Small intestine (tissue), 16 donors: ENCODE measurements at places on chromosomes 5 and 9. TPM values are rescaled to one million over a fixed set of nuclear protein-coding genes. Genes with fewer than 3 reads are reported as not detected.
A peak's percentile ranks its signal among the peaks of the same experiment; 100 is the strongest.

The CCDC180 gene
- 7.7 TPM for polyA plus RNA-seq

The GPR21 gene
- 0.15 TPM for polyA plus RNA-seq

The NEURL1B gene
- polyA plus RNA-seq = 21.0 TPM

The AQP3 gene
- polyA plus RNA-seq = 36.6 TPM

GRCh38 chr9:22165144-22165543, 156.0 kb upstream of the CDKN2B start:
- H3K27me3 ChIP-seq = no peaks in the 10 kb centered on the region
- no peak overlapping the region for H3K27ac ChIP-seq
- H3K4me1 ChIP-seq = no peaks in the 10 kb centered on the region
- no peaks in the 10 kb centered on the region for H3K36me3 ChIP-seq

GRCh38 chr9:110526426-110526825, 53.1 kb downstream of the SVEP1 start:
- no peak for DNase-seq
- no peak overlapping the region for H3K4me3 ChIP-seq
- no peaks in the 10 kb centered on the region for H3K36me3 ChIP-seq
- H3K27me3 ChIP-seq = no peaks in the 10 kb centered on the region

DNA sequence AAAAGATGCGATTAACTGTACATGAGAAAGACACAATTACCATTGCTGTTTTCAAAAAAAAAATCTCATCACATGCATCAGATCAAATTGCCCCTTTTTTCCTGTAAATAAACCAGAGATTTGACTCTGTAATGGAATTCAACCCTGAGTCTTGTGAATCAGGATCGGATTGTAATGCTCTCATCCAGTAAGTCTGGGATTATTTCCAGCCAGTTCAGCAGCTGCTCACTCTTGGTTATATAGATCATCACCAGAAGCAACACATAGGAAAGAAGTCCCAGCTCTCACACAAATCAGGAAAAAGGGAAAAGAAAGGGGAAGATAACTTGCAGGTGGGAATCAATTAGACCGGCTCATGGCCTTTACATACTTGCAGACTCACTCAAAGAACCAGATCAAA, 97.8 kb upstream of the SPOCK1 start:
- no peaks in the 10 kb centered on the region for H3K27me3 ChIP-seq
- no peaks in the 10 kb centered on the region for H3K4me1 ChIP-seq
- DNase-seq = no peak
- no peak overlapping the region for H3K4me3 ChIP-seq
- H3K36me3 ChIP-seq = no peaks in the 10 kb centered on the region
- H3K27ac ChIP-seq = no peak overlapping the region

DNA sequence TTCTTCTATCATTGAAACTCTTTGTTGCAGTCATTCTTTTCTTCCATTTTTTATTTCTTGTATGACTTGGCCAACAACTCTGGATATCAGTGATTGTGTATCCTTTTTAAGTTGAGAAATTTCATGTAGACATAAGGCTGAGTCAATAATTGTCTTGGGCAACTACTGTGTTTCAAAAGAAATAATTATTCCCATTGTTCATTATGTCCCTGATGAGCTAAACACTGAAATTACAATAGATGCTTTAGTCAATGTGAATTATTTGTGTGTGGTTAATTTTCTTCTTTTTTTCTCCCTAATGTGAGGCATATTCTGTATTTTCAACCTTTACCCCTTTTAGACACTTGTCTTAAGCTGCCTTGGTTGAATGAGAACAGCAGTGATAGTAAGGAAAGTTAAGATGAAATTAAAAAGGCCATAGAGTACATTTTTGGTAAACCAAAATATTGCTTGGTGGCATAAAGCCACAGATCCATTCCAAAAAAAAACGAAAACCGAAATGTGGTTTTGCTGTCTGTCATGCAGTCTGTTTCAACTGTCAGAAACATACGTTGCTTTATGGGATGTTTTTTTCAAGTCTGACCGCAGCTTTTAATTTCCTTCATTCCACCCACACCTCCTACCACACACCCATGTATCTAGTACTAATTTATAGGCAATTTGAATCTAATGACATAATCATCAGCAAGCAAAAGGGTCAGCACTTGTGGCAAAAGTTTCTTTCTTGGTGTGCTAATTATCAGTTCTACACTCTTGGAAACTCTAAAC, 21.1 kb downstream of the TLE4 start:
- H3K4me1 ChIP-seq = no peaks in the 10 kb centered on the region
- no peak overlapping the region for H3K4me3 ChIP-seq
- H3K27ac ChIP-seq = no peak overlapping the region
- H3K27me3 ChIP-seq = no peaks in the 10 kb centered on the region
- H3K36me3 ChIP-seq = peaks cover 2% of the 10 kb centered on the region

DNA sequence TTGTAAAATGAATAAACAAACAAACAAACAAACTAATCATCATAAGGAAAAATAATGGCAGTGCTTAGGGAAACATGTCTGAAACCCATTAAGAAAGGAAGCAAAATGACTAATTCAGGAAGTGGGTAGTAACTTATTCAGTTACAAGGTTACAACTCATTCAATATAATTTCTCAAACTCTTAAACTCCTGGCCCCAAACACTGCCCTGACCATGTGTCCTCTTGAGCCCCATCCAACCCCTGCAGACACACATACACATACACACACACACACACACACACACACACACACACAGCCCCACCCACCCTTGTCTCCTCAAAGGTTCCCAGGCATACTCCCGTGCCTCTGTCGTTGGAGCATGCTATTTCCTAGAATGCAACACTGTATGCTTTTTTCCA, 193.9 kb downstream of the SEC61B start:
- no peak for DNase-seq
- H3K4me3 ChIP-seq = no peak overlapping the region
- H3K27me3 ChIP-seq = no peaks in the 10 kb centered on the region
- H3K36me3 ChIP-seq = no peaks in the 10 kb centered on the region

DNA sequence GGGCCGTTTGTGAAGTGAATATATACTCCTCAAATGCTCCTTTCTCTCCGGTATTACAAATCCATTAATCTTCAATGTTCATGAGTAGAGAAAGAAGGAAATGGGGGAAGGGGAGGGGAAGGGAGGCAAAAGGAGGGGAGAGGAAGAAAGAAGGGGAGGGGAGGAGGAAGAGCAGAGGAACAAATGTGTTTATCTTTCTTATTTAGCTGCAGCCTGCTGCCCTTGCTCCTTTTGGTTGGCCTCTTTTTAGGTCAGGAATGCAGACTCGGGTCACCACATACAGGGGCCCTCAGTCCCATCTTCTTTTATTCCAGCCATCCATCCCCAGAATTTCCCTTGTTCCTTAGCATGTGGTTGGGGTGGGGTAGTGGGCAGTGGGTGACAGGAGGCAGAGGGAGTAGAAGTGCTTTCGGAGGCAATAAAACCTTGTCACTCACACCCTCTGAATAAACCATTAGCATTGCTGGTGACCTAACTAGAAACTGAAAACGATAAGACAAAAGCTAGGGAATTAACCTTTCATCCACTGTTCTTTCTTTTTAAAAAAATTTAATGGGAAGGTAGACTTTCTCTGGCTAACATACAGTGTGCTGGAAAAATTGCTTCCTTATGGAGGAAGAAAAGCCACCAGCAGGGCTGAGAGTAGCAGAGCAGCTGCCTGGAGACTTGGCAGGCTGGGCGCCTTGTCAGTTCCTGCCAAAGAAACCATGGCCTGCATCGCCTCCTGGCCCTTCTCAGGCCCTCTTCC, 16.8 kb upstream of the PRLR start:
- DNase-seq = peak; percentile 66
- no peaks in the 10 kb centered on the region for H3K27me3 ChIP-seq
- no peaks in the 10 kb centered on the region for H3K36me3 ChIP-seq
- no peak overlapping the region for H3K4me3 ChIP-seq

DNA sequence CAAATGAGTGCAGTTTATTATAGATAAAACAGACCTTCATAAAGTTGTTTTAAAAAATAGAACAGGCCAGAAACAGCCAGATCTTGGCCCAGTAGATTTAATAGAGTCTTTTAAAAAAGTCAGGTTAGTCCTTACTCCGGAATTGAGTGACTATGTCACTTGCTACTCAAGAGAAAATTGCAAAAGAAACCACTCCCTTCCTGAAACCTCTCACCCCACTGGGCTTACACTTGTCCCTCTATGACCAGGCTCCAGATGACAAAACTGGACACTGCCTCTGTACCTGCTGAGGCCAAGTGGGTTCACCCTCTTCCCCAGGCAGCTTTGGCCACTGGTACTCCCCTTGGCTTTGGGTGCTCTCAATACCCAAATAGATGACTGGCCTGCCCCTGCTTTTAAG, 357.2 kb upstream of the TRPC7 start:
- no peaks in the 10 kb centered on the region for H3K4me1 ChIP-seq
- no peak overlapping the region for H3K4me3 ChIP-seq
- H3K27me3 ChIP-seq = no peaks in the 10 kb centered on the region
- no peak overlapping the region for H3K27ac ChIP-seq

DNA sequence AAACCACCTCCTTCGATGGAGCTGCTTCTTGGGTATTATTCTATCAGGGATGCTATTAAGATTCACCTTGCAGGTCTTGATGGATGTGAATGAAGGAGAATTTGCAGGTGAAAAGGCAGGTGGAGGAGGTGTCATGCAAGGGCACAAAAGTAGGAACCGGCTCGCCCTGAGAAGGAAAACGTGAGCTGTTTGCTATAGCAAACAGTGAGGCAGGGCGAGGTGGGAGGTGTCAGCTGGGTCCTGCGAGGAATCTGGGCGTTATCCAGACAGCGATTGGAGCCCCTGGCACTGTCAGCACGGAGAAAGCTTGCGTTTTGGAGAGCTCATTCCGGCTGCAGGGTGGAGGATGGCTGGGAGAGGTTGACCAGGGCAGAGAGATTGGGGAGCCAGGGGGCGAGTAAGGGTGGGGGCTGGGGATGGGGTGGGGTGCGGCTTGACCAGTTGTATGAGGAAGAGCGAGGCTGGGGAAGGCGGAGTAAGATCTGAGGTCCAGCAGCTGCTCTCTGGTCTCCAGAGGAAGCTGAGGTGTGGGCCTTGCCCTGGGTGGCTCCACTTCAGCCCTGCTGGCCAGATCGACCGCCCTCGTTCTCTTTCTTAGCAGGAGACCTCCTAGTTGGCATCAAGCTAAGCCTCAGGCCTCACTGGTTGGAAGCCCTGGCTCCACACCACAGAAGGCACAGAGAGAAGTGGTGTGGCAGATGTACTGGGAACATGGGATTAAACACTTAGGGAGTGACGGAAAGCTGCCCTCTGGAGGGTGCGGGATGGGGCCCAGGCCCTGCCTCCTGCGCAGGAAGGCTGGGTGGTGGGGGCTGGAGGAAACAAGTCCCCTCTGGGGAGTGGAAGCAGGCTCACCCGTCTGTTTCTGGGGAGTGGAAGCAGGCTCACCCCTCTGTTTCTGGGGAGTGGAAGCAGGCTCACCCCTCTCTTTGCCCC, 54.7 kb upstream of the NEURL1B start:
- no peak for DNase-seq
- no peaks in the 10 kb centered on the region for H3K27me3 ChIP-seq
- H3K4me3 ChIP-seq = no peak overlapping the region
- H3K27ac ChIP-seq = no peak overlapping the region
- no peaks in the 10 kb centered on the region for H3K4me1 ChIP-seq

DNA sequence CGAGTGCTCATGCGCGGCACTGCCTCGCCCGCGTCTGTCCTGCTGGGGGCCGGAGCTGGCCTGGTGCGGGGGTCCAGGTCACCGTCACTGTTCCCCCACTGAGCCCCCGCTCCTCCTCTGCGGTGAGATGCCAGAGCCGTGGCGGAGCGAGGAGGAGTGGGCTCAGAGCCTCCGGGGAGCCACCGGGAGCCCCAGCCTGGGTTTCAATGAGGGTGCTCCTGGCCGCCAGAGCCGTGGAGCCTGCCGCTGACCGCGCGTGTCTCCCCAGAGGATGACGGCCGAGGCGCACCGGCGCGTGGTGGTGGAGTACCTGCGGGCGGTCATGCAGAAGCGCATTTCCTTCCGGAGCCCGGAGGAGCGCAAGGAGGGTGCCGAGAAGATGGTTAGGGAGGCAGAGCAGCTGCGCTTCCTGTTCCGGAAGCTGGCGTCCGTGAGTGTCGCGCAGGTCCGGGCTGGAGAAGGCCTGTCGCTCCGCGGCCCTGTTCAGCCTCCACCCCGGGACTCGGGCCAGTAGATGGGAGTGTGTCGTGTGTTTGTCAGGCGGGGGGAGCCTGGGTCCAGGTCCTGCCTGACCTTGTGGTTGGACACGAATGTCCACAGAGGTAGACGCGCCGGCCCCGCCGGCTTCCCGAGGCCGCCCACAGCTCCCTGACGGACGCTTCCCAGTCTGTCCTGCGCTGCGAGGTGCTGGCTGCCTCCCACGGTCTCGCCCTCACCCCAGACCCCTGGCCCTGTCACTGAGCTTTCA, 22.0 kb downstream of the EXOC3 start:
- H3K27me3 ChIP-seq = no peaks in the 10 kb centered on the region
- H3K36me3 ChIP-seq = peaks cover 71% of the 10 kb centered on the region
- no peak overlapping the region for H3K27ac ChIP-seq
- no peaks in the 10 kb centered on the region for H3K4me1 ChIP-seq
- DNase-seq = no peak

GRCh38 chr5:146888351-146888978, 9.9 kb upstream of the PPP2R2B start:
- no peak overlapping the region for H3K27ac ChIP-seq
- H3K4me3 ChIP-seq = no peak overlapping the region
- no peaks in the 10 kb centered on the region for H3K36me3 ChIP-seq
- H3K27me3 ChIP-seq = no peaks in the 10 kb centered on the region
